ENCODE measurements at places on chromosomes 16 and 17.

- no peak for DNase-seq
These were observed 158.6 kb downstream of the XYLT1 start for GRCh38 chr16:17312094-17312710.

- DNase-seq, result no peak
These were observed 57.2 kb upstream of the NLK start for GRCh38 chr17:27985306-27985705.

- DNase-seq, result no peak
These were observed 23.2 kb downstream of the COIL start for GRCh38 chr17:56937687-56938086.

GRCh38 chr16:86762095-86762494 lies 183.7 kb downstream of the FOXL1 start:
- no peak for DNase-seq

DNA sequence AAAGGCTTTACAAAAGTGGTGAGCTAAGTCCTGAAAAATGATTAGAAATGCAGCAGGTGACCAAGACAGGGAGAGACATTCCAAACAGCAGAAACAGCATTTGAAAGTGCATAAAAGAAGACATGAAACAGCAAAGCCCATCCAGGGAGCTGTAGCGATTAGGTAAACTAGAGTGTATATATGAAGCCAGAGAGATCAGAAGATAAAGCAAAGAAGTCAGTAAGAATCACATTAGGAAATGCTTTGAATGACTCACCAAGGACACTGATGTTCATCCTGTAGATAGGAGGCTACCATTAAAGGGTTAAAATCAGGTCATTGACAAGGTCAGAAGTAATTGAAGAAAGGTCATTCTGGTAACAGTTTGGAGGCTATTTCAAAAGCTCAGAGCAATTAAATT lies 27.6 kb upstream of the VAT1L start:
- DNase-seq, result no peak
